ENCODE measurements at places on chromosomes 5 and 9. TPM values are rescaled to one million over a fixed set of nuclear protein-coding genes. Genes with fewer than 3 reads are reported as not detected.
A peak's percentile ranks its signal among the peaks of the same experiment; 100 is the strongest.

FAM153A gene
- total RNA-seq = 6.0 TPM

- no peak for DNase-seq
Observed at GRCh38 chr9:128891321-128892220, 9.6 kb downstream of the LRRC8A start.

- DNase-seq = peak; percentile 82
Observed at GRCh38 chr5:127290019-127290945, at the start of gene MEGF10. MEGF10 (plus strand) TSS chr5:127290796; CDS start chr5:127331309, 40,513 bp downstream.

WNT8A gene
- not detected for total RNA-seq

SLC9A3 gene
- total RNA-seq = 1.7 TPM

- no peak for DNase-seq
Observed at GRCh38 chr5:180717989-180718388, 21.9 kb downstream of the OR2Y1 start.

Measured in WTC11 (cell line).